NCI-H345 (cell line): ENCODE measurements at places on chromosomes 2 and 18.
A peak's percentile ranks its signal among the peaks of the same experiment; 100 is the strongest.

DNA sequence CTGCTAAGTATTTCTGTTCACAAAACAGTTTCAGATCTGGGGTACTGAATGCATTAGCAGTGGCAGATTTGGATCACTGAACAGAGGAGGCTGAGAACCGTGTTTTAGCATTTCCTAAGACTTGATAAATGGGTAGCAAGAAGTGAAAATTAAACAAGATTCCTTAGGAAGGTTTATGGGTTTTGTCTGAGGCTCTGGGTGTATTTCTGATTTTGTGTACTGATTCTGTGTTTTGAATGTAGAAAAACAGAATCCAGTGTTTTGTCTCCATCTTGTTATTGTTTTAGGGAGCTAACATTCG, 1.4 kb downstream of the FAM117B start:
- no peak for DNase-seq

- no peak for DNase-seq
Measured at GRCh38 chr18:23213200-23213599, 77.9 kb downstream of the CABLES1 start.

DNA sequence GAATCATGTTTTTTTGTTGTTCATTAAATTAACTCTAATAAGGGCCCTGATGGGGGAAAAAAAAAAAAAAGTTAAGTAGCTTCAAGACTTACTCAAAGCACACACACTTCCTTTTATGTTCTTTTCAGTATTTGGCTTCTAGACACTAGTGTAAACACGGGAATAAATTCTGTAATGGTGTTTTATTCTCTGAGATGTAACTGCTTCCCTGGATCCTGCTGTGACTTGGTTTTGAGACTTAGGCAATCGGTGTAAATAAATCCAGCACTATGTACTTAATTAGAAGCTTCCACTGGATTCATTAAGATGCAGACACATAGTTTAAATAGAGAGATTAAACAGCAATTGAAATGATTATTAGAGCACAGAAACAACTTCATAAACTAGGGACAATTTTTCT, 26.1 kb upstream of the AP1S3 start:
- DNase-seq: no peak

DNA sequence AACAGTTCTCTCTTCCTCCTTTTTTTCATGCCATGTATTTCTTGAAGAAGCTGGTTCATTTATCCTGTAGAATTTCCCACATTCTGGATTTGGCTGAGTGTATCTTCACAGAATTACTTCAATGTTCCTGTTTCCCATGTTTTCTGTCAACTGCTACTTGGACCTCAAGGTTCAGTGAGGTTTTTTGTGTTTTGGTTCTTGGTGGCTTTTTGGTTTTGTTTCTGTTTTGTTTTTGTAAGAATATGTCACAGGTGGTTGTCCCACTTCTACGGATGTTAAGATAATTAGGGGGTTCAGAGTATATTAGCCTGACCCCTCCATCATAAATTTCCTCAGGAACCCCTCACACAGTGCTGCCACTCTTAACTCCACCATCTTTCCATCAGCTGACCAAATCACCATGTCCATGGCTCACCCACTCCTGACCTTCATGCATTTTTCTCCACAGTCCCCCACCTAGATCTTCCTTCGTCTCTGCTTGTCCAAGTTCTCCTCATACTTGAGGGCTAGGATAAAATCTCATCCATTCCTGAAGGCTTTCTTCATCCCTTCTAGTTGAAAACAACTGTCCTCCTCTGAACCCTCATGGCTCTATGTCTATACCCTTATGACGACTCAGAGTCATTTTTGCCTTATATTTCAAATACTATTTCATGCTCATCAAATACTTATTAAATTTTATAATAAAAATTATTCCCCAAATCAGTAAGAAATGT, 40.4 kb downstream of the PLEKHM3 start:
- DNase-seq: no peak

DNA sequence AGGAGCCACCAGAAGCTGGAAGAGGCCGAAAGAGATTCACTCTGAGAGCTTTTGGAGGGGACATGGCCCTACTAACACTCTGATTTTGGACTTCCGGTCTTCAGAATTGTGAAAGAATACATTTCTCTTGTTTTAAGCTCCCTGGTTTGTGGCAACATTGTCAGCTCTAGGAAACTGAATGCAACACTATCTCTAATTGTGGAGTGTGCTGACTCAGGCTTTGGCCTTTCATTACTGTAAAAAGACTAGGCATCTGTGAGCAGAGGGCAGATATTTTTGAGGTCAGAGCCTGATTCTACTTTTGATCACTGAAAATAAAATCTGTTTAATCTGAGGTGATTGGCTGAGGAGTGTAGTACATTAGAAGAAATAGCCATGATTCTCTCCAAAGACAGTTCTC, 185.4 kb upstream of the FAM98A start:
- DNase-seq: no peak

GRCh38 chr2:171702781-171703556, 15.7 kb downstream of the DYNC1I2 start:
- DNase-seq: no peak

DNA sequence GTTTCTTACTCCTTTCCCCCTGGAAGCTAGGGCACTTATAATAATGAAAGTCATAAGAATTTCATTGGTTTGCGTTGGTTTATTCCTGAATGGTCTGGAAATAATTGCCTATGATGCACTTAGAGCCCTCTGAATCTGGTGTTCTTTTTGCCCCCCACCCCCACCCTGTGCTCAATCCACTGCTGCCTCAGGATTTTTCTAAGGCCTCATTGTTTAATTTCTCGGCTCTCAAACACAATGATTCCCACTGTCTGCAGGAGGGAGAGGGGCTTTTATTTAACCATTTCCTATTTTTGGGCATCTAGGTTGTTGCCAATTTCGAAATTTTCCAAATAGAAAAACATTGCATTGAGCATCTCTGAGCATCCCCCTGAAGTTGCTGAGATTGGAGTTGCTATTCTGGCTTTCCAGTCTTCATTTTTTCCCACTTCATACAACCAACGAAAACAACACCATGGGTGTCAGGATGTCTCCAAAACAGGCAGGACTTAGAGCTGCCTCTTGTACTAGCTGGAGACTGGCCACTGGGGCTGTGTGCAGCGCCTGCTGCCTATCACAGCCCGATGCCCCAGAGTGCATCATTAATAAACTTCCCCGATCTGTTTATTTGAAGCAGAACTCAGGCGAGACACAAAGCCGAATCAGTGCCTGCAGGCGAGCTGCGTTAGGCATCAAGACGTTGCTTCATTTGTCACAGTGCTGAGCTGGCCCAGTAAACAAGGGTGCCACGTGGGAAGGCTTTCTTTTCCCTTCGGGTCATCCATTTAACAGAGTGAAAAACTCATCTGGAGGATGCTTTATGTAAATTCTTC, 1.8 kb upstream of the PCARE start:
- DNase-seq: no peak

DNA sequence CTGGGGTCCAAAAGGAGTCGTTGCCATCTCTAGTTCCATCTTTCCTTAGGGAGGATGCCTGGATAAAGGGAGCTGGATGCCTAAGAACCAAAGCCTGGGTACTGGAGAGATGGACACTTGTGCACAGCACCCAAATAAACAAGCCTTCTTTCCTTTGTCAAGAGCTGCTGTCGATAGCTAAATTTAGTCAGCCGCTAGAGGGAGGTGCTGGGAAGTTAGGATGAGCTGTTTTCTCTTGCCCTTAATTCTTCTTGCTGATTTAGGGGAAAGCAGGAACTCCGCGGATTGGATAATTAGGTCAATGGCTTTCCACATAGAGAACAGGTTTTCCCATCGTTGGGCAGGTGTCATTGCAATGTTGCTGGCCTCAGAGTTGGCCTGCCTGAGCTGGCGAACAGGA, 30.9 kb upstream of the SERPINB12 start:
- DNase-seq: no peak

DNA sequence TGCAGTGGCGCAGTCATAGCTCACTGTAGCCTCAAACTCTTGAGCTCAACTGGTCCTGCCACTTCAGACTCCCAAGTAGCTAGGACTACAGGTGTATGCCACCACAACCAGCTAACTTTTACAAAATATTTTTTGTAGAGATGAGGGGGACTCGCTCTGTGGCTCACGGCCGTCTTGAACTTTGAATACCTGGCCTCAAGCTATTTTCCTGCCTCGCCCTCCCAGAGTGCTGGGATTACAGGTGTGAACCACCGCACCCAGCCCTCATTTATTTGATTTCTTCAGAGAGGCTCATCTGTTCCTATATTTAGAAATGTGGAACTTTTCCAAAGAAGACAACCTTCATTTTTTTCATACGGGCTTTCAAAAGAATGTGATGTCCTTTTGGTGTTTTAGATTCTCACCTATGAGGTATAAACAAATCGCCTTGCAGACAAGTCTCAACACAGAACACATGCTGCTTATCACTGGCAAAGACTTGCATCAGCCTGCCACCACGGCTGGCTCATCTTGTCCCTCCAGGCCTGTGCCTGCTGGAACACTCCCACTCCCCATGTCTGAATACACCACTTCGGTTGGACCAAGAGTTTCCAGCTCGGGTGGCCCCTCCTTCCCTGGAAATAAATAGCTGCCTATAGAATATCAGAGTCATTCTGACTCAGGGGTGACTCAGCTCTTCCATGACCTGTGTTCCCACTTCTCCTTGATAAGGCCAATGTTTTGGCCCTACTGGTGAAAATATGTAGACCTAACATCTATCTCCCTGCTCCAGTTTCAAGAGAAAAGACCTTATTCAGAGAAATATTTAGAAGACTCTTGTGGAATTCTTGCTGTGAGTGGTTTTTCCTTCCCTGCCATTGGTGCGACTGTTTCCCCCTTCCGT, 202.6 kb downstream of the TGIF1 start:
- DNase-seq: peak; percentile 57

DNA sequence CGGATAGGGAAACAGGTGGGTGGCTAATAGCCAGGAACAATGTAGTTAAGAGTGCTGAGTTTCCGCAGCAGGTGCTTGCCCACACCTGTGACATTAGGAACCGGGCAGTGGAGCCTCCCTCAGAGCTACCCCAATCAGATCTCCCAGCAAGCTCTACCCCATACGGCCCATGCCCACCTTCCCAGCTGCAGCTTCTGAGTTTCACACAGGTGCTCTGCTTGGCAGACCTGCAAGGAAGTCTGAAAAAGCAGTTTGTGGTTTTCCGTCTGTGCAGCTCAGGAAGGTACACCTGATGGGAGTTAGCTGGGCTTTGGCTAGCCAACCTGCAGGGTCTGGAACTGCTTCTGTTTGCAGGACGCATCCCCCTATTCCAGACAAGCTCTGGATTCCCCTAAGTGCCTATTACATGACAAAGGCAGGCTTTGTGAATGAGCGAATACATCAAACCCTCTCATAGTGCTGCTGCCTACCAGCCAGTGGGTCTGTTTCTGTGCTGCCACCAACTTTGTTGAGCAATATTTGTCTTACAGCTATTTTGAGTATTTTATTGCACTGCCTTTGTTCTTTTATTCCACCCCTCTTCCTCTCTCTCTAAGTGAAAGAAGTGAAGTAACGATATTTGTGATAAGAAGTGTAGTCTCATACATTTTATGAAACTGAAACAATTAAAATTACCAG, 24.7 kb upstream of the CEP68 start:
- peak; percentile 71 for DNase-seq

GRCh38 chr18:9811978-9812377, 73.8 kb upstream of the TXNDC2 start:
- no peak for DNase-seq

DNA sequence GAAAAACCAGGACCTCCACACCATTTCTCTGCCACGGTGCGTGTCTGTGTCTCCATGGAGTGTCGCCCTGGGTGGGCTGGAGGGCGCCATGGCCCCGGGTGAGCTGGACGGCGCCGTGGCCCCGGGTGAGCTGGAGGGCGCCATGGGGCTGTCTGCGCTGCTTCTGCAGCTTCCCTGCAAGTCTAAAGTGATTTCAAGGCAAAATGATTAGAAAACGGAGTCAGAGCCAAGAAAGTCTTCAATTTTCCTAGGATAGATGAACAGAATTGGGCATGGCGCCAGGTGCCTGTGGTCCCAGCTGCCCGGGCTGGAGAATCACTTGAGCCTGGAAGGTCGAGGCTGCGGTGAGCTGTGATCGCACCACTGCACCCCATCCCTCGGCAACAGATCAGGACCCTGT, 27.7 kb upstream of the NFATC1 start:
- no peak for DNase-seq

- no peak for DNase-seq
Measured at GRCh38 chr2:207119048-207119447, 46.7 kb downstream of the KLF7 start.

GRCh38 chr2:228017784-228018183, 146.4 kb downstream of the DAW1 start:
- DNase-seq: no peak

DNA sequence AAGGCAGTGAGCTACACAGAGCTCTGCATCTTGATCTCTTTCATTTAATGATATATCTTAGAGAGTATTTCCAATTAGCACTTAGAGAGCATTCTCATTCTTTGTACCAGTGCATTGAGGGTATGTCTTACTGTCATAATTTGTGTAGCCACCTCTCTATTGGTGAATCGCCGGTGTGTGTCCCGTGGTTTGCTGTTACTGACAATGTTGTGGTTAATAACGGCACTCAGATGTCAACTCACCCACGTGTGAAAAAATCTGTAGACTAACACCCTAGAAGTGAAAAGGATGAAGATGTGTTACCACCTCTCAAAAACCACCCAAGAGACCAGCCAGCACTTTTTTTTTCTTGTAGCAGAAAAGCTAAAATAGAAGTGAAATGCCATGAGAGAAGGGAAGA, 37.1 kb downstream of the TEX51 start:
- DNase-seq: no peak

- DNase-seq: no peak
Measured at GRCh38 chr2:27448381-27448780, 6.2 kb downstream of the KRTCAP3 start.

- DNase-seq: no peak
Measured at GRCh38 chr18:50578651-50579050, 18.8 kb downstream of the MAPK4 start.

- no peak for DNase-seq
Measured at GRCh38 chr2:222203041-222203440, 95.8 kb downstream of the PAX3 start.

DNA sequence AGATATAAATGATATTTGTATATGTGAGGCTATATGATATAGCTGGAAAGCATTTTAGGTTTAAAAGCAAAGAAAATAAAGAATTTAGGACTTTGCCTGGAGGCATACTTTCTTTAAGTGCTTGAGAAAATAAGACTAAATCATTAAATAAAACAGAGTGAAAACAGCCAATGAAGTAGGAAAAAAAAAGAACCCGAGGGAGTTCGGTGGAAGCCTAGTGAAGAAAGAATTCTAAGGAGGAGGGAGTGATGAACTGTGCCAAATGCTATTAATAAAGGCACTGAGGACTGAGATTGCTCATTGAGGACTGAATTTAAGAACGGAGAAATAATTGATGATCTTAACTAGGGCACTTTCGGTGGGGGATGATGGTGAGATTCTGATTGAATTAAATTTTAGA, 573.5 kb downstream of the DSC3 start:
- no peak for DNase-seq

- no peak for DNase-seq
Measured at GRCh38 chr2:86621280-86621943, 2.3 kb downstream of the RNF103 start.

- DNase-seq: no peak
Measured at GRCh38 chr2:217849154-217849975, 153.4 kb downstream of the TNS1 start.

GRCh38 chr2:27086724-27087593, at the start of gene KHK:
TSS of gene KHK (plus strand) at chr2:27086772. CDS start at chr2:27087260, 488 bp downstream.
- peak; percentile 86 for DNase-seq
